Left lung (tissue), 14 donors: ENCODE measurements at places on chromosomes 2 and 18.

DNA sequence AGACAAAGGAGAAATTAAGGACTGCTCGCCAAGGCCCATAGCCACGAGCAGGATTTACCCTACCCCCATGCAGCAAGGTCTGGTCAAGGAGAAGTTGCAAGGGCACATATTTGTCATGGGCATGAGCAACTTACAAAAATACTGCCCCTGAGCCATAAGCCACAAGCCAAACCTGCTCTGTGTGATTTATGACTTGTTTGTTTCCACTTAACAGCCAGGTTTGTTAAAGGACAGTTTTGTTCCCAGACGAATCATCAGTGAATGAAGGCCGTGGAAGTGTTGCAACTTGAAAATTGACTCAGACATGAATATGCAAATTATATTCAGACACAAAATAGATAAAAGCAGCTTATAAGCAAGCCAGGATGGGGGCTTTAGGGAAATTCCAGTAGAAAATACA lies 31.3 kb upstream of the EVA1A start:
- DNase-seq: no peak

DNA sequence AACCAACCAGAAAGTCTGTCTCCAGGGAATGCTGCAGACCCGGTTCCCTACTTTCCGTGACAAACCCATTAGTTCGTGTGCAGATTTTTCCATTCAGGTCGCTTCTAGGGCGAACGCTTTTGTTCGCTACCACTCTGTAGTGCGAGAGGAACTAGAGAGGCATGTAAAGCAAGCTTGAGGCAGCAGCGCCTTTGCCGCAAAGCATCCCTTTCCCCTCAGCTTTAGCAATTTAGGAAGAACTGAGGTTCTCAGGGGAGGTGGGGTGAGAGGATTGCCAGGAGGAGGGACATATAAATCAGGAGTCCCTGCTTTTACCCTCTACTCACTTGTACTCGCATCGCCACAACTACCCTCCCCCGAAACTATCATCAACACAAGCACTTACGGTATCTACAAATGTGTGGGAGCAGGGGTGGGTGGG lies 748 bp upstream of the ZNF804A start:
- DNase-seq: peak; percentile 53

GRCh38 chr2:187252063-187252462 lies 196.0 kb downstream of the CALCRL start:
- DNase-seq: no peak

DNA sequence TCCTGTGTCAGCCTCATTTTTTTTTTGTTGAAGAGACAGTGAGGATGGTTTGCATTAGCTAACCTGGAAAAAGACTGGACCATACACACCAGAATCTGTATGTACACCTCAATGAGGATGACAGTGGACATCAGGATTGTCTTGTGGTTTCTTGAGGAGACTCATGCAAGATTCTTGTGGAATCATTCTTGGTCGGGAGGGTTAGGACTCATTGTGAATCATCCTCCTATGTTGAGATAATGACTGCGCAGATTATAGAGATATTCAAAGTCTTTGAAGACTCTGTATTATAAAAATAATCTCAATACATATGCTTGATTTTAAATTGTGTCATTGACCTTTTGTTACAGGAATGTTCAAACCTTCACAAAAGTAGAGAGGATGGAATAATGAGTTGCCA lies 49.1 kb upstream of the DOCK10 start:
- DNase-seq: no peak

- no peak for DNase-seq
Measured at GRCh38 chr2:112095681-112096080, 40.6 kb downstream of the TMEM87B start.

DNA sequence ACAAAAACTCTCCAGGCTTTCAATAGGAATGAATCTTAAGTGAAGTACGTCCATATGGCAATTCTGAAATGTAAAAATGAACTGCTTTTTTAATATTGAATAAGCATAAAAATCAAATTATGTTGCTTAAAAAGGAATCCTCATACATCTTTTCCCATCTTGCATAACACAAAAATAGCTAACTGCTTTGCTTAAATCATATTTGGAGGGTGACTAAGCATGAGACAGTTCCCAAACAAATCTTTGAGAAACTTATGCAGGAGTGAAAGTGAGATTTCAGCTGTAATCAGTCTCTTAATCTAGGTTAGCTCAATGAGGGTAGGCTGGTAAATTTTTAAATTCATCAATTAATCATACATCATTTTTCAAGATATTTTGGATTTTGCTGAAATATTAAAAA lies 111.5 kb downstream of the MBD5 start:
- DNase-seq: no peak

- DNase-seq: no peak
Measured at GRCh38 chr18:7603259-7604000, 36.3 kb downstream of the PTPRM start.

DNA sequence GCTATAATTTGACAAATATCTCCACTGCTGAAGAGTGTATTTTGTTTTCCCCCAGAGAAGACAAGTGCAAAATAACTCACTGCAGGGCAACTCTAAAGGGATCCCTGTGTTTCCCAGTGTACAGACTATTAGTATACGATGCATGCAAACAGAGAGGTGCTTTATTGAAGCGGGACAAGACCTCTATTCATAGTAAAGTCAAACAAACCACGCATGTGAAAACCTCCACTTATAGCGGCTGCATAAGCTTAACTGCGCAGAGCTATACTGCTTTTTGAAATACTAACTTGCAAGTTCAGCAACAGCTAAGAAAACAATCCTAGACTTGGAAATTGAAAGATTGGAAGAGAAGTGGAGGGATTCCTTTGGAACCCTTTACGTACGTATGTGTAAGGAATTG lies 15.6 kb downstream of the RNF144A start:
- no peak for DNase-seq

- no peak for DNase-seq
Measured at GRCh38 chr2:213279971-213280370, 4.3 kb upstream of the SPAG16 start.

DNA sequence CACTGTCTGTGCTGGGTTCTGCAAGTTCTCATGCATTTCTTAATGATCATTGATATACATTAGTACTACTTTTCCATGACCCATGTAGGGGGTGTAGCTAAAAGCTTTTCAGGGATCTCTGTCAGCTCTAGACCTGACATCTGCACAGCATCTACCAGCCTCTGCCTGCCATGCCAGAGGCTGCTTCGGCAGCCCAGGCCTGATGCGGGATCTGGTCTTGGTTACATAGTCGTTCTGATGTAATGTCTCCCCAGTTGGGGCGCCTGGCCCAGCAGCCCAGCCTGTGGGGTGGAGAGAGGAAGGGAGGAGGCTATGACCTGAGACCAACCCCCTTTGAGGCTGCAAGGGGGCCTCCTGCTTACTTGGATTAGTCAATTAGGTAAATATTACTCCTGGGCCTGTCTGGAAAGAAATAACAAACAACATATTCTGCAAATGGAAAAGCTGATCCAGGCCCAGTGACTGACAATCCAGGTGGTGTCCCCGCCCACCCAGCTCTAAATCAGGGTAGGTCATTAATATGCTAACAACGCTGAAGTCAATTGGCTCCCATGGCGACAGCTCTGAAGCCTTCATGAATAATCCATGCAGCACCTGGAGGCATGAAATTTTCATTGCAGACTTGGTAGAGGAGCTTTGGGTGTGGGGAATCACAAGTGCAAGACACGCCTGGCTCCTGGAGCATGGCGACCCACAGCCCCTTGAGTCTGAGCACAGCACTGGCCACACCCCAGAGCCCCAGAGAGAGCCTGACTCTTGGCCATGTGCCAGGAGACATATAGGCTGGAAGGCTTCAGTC lies 575.3 kb downstream of the CMPK2 start:
- no peak for DNase-seq

DNA sequence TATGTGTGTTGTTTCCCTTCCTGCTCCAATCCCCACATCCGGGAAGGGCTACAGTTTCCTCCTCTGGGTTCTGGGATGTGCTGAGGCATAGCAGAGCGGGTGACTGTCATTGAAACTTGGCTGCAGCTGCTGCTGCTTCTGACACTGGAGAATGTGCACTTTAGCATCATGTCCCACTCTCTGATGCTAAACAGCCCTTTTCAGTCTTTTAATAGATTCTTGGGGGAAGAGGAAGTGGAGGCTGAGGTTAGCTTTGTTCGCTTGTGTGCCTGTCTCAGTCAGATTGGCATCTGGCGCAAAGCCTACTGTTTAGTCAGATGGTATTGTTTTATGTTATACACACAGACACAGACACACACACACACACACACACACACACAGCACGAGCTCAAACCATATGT lies 136.5 kb upstream of the RND3 start:
- DNase-seq: no peak

DNA sequence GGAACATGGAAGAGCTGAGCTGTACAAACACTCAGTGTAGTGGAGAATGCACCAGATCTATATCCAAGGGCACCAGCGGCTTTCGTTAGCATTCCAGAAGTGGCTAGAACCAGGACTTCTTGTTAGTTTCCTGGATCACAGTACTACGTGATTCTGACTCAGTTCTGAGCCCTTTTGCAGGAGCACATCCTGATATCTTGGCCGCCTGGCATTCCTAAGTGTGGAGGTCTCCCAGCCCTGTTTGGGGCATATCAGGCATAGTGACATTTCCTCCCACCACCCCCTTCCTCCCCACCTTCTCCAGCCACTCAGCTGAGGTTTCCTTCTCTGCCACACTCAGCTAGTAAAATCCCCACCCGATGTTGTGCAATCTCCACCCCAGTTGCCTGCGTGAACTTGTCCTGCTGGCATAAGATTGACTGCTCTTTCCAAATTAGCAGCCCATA lies 63.4 kb downstream of the BMP10 start:
- DNase-seq: no peak

DNA sequence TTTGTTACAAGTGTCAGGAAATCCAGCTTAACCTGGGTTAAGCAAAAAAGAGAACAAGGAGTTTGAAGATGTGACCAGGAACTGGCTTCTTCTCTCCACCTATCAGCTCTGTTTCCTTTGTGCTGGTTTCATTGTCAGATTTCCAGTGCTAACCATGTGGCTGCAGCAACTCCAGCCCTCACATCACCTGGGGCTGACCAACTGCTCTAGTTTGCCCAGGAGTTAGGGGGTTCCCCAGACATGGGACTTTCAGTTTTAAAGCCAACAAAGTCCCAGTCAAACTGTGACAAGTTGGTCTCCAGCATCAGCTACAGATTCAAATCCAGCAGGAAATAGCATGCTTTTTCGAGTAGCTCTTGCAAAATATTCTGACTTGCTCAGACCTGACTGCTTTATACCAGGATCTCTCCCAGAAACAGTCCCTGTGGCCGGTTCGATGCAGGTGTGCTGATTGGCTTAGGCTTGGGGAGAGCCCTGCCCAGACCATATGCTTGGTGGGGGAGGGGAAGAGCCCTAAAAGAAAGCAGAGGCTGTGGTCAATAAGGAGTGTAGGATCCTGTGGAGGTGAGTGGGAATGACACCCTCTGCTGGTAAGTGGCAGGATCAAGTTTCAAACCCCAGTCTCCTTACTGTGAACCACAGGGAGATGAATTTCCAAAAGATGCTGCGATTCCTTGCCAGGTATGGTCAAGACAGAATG lies 49.5 kb downstream of the KCNE4 start:
- DNase-seq: no peak

DNA sequence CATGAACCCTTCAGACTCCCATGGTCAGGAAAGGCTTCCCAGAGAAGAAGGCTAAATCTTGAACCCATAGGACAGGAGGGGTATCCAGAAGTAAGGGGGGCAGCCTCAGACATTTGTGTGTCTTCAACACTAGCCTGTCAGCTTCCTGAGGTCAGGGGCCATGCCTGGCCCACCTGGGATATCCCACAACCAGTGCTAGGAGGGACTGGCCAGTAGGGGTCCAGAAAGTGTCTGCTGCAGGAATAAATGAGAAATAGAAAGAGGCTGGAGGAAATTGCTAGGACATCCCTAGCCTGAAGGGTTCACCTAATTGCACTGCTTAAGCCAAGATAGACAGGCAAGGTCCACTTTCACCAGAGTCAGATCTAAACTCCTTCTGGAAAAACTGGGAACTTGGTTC lies 799.6 kb upstream of the ID2 start:
- no peak for DNase-seq

DNA sequence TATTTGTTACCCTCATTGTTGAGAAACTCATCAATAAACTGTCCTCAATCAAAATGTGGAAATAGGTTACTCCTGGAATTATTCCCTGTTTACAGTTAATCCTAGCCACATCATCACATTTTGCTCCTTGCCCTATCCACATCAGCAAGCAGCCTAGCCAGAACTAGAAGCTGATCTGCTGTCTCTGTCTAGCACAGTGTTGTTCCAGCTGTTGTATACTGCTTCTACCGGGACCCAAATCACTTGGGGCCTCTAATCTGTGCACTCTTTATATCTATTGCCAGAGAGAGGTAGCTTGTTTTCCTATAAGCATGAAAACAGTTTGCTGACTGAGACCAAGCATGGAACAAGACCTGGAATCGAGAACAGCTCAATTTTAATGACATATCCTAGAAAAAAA lies 196.2 kb upstream of the SP5 start:
- no peak for DNase-seq

- DNase-seq: peak; percentile 64
Measured at GRCh38 chr2:164737612-164738081, 104.0 kb downstream of the COBLL1 start.

DNA sequence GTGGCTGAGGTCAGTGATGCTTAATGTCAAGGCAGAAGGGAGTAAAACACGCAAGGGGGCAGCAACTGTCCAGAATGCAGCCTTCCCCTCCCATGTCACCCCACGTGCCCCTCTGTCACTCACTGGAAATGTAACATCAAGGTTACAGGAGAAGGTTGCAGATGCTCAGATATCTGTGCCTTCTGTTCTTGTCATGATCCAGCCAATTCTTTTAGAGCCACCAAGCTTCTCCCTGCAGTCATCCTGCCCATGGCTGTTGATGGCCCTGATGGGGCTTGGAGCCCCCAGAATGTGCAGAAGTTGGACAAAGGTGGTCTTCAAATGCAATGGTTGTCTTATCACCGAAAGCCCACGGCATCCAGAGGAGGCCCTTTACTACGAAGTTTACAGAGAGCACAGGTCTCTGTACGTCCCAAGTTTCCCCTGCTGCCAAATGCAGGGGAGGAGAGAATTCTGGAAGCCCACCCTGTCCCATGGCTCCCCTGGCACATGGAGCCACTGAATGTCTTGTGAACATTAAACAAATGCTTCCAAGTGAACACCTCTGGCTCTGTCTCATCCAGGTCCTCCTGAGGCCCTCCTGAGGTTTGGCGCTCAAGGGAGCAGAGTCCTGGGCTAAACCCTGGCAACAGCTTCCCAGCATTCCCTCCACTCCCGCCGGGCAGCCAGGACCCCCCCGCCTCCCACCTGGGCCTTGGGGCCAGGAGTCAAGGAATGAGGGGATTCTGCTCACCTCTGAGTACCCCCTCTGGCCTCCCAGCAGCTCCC lies 4.5 kb upstream of the GPR55 start:
- DNase-seq: no peak

DNA sequence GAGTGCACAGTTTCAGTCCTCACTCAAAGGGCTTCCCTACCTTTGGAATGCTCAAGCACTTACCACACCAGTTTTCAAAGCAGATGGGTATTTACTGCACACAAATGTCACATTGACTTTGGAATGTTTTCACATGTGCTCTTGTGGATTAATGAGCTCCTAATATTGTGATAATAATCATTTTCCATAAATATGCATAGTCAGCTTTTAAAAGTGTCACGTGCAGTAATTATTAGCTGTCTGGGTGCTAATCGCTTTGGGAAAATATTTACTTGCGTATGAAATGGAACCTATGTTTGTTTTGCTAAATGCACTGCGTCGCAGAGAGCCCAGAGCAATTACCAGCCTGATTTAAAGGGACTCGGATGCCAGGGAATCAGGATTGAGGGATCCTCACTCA lies 229.3 kb downstream of the SMAD2 start:
- no peak for DNase-seq
